PC-9 (cell line): ENCODE measurements at places on chromosomes 1 and 21. TPM values are rescaled to one million over a fixed set of nuclear protein-coding genes. Genes with fewer than 3 reads are reported as not detected.

The TINAGL1 gene
- 162 and 191 TPM in 2 replicates for total RNA-seq

DNA sequence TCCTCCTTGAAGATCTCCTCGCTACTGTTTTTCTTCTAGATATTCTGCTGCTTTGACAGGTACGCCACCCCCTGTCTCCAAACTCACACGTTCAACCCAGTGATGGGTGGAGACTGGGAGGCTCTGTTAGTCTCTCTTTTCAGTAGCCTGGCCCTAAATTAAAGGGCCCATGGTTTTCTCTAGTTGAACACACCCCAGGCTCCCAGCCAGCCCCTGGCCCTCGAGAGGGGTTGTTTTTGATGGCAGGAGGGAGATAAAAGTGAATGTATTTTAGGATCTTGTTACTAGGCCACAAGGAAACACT is 21.6 kb upstream of the CLDN14 start:
- no peak for DNase-seq

- no peak for DNase-seq
Observed at GRCh38 chr1:60989749-60990713, 92.3 kb upstream of the NFIA start.

DNA sequence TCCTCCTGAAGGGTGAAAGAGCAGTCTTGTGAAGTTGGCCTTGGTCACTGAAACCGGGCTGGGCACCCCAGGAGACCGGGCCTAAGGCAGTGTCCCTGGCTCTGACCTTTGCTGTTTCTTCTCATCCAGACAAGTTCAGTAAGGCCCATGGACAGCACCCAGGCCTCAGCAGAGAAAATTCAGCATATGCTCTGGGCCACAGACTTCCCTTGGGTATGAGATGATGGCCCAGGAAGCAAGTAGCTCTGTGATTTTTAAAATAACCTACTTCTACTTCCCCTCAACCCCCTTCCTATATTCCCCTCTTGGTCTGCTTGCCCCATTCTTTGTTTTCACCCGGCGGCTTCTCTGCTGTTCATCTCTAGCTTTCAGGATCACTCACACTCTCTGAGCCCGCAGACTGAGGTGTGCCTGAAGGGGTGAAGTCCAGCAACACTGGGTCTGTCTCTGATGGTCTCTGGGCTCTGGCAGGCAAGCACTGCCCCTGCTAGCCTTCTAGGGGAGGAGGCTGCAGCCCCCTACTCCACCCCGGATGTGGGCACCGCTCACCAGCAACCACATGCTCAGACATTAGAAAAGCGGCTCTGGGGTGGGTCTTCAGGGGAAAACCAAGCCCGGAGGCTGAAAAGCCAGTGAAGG is 2.9 kb upstream of the GPR25 start:
- DNase-seq, result no peak

The MYOC gene
- total RNA-seq, result not detected in 2 replicates

The AMPD2 gene
- 66.7 and 78.6 TPM in 2 replicates for total RNA-seq

GRCh38 chr1:8047112-8047511 is 21.0 kb upstream of the ERRFI1 start:
- no peak for DNase-seq

DNA sequence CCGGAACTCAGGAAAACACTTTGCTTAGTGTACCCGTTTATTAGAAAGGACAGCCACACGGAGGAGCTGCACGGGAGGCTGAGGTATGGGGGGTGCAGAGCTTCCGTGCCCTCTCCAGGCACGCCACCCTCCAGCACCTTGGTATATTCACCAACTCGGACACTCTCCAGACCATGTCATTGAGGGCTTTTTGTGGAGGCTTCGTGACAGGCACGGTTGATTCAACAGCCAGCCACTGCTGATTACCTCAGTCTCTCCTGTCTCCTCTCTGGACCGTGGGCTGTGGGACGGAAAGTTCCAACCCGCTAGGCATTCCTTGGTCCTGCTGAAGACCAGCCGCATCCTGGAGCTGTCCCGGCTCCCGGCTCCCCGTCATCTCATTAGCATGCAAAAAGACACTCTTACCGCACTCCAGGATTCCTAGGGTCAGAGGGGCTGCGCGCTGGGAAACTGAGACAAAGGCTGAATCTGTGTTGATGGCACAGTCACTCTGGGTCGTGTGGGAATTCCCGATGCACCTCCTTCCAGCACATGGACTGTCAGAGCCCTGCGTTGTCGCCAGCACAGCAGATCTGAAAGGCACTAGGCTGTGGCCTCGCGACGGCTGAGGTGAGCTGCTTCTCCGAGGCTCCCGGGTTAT is 65.6 kb downstream of the PRKCZ start:
- no peak for DNase-seq

The PPCS gene
- 73.0 and 76.0 TPM in 2 replicates for total RNA-seq

The CRP gene
- not detected in 2 replicates for total RNA-seq

The GPR37L1 gene
- 0.30 and 0.33 TPM in 2 replicates for total RNA-seq

The KRTAP19-1 gene
- total RNA-seq, result not detected in 2 replicates

- no peak for DNase-seq
Observed at GRCh38 chr1:195761104-195761503, 847.1 kb downstream of the KCNT2 start.

The PLA2G2D gene
- total RNA-seq, result not detected in 2 replicates

- DNase-seq, result no peak
Observed at GRCh38 chr1:178004926-178005391, 35.1 kb upstream of the SEC16B start.

GRCh38 chr1:33429856-33430691 is 821 bp downstream of the PHC2 start:
- no peak for DNase-seq

DNA sequence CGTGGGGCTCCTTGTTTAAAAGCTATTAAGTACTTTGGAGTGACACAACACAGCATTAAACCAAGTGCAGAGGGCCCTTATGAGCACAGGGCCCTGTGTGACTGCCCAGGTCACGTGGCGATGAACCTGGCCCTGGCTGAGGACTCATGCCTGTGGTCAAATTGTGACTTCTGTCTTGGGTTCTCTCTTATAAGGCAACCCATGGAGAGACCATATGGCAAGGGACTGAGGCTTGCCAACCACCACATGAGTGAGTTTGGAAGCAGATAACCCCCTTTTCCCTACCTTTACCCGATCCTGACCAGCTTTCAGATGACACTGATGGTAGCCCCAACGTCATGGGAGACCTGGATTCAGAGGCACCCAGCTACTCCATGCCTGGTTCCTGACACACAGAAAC is 140.5 kb downstream of the ZBTB18 start:
- no peak for DNase-seq

The BARHL2 gene
- not detected in 2 replicates for total RNA-seq

The RBP7 gene
- total RNA-seq, result 0.61 and 1.8 TPM in 2 replicates

DNA sequence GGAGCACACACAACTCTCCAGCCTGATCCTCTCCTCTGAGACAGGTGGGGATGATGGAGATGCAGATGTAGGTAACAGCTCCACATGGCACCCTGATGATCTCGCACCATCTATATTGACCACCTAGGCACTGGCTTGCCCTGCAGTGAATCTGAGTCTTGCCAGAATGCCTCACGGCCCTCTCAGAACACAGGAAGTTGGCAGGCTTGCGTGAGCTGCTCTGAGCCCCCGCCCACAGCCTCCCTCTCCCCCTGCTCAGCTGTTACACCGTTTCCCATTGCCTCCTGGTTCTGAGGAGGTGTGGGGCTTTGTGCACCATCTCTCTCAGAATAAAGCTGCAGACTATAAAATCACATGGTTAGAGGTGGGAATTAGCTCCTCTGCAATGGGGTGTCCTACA is 48.0 kb downstream of the URB2 start:
- DNase-seq, result no peak

- DNase-seq, result no peak
Observed at GRCh38 chr1:160570840-160571239, 8.5 kb downstream of the CD84 start.

DNA sequence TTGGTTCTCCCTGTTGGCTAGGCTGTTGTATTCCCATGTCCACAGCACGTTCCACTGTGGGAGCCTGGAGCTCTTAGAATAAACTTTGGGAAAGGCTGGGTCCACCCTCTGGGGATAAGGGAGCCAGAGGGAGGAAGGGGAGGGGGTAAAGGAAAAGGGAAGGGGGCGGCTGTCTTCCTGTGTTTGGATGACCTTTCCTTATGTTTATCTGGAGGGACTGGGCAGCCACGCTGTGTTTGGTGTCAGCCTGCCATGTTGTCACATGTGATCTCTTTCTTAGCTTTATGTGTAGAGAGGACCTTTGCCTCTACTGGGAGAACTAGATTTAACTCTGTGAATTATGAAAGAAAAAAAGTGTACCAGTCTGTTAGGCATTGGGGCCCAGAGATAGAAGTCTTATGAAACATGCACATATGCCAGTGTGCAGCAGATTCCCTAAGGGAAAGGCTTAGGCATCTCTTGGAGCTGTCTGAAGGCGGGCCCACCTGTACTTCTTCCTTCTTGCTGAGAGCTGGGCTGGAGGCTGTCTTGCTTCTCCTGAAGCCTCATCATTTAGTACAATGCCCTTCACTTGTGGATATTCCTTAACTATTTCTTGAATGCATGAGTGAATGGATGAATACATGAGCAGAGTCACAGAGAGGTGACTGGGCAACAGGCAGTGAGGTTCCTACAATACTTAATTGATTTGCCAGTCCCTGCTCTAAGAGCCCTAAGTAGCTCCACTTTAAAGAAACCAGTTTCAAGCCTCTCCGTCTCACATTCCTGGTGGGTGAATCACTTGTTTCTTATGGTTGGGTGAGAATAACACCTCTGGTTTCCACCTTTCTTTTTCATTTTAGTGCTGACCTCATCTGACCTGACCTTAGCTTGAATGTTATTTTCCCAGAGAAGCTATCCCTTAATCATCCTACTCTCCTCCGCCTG is 62.5 kb upstream of the ARHGAP29 start:
- peak; percentile 71 for DNase-seq

DNA sequence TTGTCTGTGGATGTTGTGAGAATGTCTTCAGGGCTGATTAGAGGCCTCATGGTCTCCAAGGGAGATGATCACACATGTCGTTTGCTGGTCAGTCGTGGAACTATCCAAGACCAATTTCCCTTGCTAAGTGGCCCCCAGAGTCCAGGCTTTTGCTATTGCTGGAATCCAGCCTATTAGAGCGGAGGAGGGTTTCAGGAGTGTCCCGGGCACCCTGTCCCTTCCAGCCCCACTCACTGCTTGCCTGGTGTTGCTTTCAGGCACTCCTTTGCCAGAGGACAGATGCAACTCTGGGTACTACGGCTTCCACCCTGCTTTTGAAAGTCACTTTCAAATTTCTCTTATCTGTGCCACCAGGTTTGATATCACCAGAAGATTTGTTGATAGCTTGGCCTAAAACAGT is 149.1 kb downstream of the NOS1AP start:
- DNase-seq, result no peak

DNA sequence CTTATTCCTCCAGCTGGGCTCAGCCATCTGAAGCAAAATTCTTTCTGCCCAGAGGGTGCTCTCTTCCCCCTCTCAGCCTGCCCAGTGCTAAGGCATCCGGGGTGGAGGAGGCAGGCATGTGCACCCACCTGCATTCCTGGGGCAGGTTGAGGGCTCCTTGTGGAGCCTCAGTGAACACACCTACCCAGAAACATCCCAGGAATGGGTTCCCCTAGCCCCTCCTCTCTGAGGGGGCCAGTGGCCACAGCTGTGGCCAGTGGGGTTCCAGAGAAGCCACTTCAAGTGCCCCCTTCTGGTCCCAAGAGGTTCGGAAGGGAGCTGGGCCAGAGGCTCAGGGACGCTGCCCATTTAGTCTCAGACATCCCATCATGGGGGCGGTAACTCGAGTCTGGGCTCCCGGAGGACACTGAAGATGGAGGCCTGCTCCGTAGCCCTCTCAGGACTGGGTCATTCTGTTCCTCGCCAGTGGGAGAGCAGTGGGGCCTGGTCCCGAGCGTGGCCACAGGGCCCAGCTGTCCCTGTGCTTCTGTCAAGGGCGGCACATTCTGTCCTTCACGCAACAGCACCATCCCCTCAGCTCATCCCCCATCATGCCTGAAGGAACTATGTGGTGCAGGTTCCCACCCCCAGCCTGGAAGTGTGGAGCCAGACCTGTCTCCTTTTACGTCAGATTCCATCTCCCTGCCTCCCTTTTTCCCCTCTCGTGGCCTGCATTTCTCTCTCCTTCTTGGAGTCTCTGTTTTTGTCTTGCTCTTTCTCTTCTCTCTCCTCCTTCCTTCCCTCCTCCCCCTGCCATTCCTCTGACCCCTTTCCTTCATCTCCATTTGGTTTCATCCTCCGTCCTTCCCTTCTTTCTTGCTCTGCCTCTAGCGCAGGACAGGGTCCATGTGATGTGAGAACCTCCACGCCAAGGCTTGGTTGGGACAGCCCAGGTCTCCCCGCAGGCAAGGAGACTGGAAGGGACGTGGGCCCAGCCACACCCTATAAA is 49.6 kb upstream of the KDM4A start:
- DNase-seq, result peak; percentile 9

- DNase-seq, result no peak
Observed at GRCh38 chr1:231527586-231528171, 790 bp upstream of the TSNAX start.

DNA sequence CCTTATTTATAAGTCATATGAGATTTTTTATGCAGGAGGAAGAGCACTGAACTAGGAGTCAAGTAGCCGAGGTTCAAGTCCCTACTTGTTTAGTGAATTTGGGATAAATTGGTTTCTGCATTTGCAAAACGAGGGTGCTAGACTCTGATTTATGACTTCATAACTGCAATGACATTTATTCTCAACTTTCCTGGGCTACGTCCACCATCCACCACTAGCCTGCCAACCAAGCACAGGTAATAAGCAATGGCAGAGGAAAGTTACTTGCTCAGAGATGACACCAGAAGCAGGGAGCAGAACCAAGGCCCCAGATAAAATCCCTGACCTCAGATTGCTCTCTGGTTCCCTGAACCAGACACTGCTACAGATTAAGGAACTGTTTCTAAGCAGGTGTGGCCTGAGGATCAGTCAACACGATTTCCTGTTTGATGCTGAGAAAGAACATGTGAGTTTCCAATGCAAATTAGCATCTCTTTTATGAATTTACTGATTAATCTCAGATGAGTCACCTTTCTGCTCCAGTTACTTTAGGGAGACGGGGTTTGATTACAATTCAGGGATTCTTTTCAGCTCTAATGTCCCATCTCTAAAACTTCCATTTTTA is 52.7 kb downstream of the PLPP3 start:
- DNase-seq, result no peak

DNA sequence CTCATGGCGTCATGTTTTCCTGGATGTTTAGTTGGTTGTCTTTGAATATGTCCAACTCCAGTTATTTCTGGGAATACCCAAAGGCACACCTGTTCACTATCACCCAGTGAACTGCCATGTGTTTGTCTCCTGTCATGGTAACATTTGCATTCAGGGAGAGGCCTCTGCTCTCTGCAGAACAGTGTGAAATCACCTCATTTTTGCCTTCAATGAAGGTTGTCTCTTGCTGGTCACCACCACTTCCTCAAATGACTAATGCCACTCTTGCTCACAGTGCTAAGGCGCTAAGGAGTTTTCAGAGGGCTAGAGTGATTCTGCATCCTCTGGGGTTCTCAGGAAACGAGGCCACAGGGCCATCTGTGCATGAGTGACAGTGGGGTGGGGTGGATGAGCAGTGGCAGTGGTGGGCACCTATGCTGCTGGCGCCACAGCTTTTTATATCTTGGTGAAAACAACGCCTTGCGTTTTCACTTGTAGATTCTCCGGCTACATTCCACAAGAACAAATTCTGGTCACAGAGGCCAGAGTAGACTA is 60.0 kb upstream of the ATP5PO start:
- DNase-seq, result peak; percentile 26

DNA sequence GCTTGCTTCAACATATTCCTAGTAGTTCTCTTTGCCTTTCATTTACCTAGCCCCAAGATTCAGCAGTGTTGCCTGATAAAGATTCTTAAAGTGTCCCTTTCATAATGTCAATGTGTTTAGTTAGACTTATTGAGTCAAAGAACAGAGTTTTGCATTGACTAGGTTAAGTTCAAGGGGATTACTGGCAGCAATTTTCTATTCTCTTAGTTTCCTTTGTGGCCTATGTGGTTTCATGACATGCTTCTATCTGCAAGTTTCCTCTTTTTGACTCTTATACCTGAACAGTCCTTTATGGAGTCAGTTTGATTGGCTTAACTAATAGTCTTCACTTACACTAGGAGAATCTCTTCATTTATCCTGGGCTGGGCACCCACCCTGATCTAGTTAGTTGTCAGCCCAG is 151.3 kb downstream of the ADGRL4 start:
- no peak for DNase-seq
